ENCODE measurements at places on chromosomes 7 and 10.

DNA sequence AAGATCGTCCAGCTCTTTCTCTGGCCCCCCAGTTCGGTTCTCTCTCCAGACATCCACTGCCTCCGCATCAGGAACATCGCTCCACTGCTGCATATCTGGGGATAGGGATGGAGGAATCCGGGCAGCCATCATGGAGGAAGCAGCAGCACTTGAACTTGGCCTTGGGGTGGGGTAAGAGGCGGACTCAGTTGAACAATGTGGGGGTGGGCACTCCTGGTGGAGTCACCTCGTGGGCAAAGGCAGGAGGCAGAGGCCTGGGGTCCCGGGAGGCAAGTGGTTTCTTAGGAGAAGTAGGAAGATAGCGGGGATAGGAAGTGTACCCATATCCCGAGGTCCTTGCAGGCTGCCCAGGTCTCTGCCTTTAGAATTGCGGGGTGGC, 98.3 kb downstream of the CHST15 start:
- no peak for DNase-seq

DNA sequence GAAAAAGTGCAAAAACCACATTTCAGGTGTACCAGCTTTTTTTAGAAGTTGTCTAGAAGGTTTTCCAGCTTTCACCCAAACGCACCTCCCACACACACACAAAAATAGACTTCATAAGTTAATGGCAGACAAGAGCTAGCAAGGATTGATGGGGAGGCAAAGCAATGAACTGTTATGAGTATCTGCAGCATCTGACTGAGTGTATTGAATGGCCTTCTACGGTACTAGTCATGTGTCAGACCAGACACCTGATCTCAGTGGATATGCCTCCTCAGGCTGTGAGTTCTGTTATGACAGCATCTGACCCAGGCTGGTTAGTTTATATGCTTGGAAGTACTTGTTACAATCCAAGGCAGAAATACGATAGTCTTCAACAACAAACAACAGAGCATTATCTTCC, 406.1 kb upstream of the AUTS2 start:
- no peak for DNase-seq

GRCh38 chr10:99358101-99358500, 28.9 kb downstream of the CNNM1 start:
- no peak for DNase-seq

GRCh38 chr10:48683868-48684267, 805 bp upstream of the WDFY4 start:
- DNase-seq, result no peak

- no peak for DNase-seq
Observed at GRCh38 chr7:118094044-118094443, 89.9 kb upstream of the LSM8 start.

DNA sequence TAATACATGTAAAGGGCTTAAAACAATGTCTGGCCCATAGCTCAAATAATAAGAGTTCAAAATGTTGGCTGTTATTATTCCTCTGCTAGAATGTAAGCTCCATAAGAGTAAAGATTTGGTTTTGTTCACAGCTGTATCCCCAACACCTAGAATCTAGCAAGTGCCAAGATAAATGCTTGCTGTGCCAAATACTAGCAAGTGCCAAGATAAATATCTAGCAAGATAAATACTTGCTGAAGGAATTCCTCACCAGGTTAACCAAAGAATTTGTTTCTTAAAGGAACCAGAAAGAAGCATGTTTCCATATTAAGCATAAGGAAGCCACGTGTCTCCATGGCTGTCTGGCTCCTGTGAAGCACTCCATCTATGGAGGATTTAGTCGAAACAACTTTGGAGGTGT, 235.2 kb upstream of the SP4 start:
- DNase-seq, result no peak

GRCh38 chr7:154484406-154484805, 432.2 kb downstream of the DPP6 start:
- no peak for DNase-seq

GRCh38 chr7:39919646-39920045, 30.4 kb upstream of the CDK13 start:
- DNase-seq, result no peak

- no peak for DNase-seq
Observed at GRCh38 chr10:78968943-78969342, 99.8 kb upstream of the ZMIZ1 start.

DNA sequence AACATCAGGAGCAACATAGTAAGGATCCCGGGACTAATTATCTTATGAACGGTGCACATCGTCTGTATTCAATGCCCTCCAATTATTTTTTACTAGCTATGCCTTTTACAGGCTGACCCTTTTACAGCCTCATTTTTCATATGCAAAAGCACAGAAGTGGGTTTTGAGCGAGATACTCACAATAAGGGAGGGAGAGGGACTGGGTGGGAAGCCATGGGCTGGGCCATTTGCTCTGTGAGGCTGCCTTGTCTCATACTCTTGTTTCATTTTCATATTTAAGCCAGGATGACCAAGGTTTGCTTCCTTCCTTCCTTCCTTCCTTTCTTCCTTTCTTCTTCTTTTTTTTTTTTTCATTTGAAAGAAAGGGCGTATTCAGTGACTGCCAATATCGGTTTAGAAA, 259.3 kb downstream of the TRIL start:
- DNase-seq, result no peak

- no peak for DNase-seq
Observed at GRCh38 chr7:82438521-82438920, 5.1 kb downstream of the CACNA2D1 start.

GRCh38 chr10:67036808-67037207, 111.0 kb downstream of the LRRTM3 start:
- no peak for DNase-seq

DNA sequence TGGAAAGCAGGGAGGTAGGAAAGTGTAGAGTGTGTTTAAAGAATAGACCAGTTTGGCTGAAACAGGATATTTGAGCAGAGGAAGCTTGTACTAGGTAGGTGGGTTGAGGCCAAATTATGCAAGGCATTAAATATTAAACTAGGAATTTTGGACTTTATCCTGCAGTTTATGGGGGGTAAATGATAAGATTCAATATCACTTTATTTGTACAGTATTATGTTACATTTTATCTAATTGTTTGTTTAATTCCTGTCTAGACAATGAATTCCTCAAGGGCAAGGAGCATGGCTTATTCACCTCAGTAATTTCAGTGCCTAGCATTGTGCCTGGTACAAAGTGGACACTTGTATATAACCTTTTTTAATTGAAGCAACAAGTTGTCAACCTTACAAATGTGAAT, 125.9 kb downstream of the CFTR start:
- no peak for DNase-seq
